HCT116 (cell line): ENCODE measurements at places on chromosomes 1 and 21. TPM values are rescaled to one million over a fixed set of nuclear protein-coding genes. Genes with fewer than 3 reads are reported as not detected.

DNA sequence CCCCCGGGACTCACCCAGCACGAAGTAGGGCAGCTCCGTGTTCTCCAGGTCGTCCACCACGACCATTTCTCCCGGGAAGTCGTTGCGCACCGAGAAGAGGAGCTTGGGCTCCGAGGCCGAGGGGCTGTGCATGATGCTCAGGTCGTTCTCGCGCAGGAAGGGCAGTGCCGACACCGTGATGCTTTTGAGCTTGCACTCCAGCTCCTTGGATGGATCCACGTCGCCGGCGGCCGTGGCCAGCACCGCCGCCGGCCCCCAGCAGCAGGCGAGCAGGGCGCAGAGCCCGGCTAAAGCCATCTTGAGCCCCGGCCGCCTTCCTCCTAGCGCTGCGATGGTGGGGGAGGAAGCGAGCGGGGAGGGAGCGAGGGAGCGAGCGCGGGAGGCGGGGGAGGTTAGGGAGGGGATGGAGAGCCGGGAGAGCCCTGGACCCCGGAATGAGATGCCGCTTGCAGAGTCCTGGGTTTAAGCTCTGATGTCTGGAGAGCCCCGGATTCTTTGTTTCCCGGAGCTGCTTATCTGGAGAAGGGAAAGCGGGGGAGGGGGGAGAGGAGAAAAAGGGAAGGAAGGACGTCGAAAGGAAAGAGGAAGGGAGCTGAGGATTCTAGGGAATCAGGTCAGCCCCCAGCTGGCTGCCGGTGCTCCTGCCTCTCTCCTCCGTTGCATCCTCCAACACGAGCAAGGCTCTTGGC, at the start of gene ASTN1:
ASTN1 (minus strand) TSS at position 333 of the 689 bp plus-strand sequence; CDS start at position 297, 36 bp downstream.
- DNase-seq: no peak
- no peak within 1 kb of the TSS for H3K27ac ChIP-seq
- no peaks in the 10 kb centered on the region for H3K36me3 ChIP-seq
- H3K4me1 ChIP-seq: no peaks in the 10 kb centered on the region
- no peak within 1 kb of the TSS for H3K4me3 ChIP-seq

GRCh38 chr1:173206816-173207568, at the start of gene TNFSF4:
TNFSF4 (minus strand) TSS chr1:173207331; CDS start chr1:173207176, 155 bp downstream.
- no peaks in the 10 kb centered on the region for H3K27me3 ChIP-seq
- DNase-seq: no peak
- no peak within 1 kb of the TSS; the same call in 1 of the 2 replicates for H3K27ac ChIP-seq
- H3K4me1 ChIP-seq: peaks cover 23% of the 10 kb centered on the region
- H3K4me3 ChIP-seq: no peak within 1 kb of the TSS
- no peaks in the 10 kb centered on the region for H3K36me3 ChIP-seq

DNA sequence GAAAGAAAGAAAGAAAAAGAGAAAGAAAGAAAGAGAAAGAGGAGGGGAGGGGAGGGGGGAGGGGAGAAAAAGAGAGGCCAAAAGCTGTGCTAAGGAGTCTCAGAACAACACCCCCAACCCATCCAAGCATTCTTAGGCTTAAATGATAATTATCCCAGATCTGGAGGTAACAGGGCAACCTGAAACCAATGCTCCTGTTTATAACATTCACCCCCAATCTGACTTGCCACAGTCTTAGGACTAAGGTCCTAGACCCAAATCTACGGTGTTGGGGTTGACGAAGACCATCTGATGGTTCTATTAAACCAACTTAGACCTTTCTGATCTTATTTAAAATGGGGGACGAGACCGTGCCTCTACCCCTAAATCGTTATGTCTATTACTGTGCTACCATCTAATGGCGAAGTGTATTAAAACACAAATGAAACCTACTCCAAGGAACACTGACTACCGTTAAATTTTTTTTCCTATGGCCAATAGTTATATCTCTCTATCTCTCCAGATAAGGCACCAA, 119.3 kb upstream of the CDC42BPA start:
- H3K4me1 ChIP-seq: no peaks in the 10 kb centered on the region; the same call in 1 of the 2 replicates
- H3K27ac ChIP-seq: no peak overlapping the region
- peak; percentile 55 for DNase-seq
- H3K36me3 ChIP-seq: no peaks in the 10 kb centered on the region
- peak overlapping the region; percentile 33 for H3K4me3 ChIP-seq

DNA sequence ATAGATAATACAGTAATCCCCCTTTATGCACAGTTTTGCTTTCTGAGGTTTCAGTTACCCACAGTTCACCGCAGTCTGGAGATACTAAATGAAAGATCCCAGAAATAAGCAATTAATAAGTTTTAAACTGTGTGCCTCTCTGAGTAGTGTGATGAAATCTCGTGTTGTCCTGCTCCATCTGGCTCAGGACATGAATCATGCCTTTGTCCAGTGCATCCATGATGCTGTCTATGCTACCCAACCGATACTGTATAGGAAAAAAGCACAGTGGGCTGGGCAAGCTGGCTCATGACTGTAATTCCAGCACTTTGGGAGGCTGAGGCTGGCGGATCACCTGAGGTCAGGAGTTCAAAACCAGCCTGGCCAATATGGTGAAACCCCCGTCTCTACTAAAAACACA, 85.0 kb upstream of the SLC2A1 start:
- no peaks in the 10 kb centered on the region for H3K27me3 ChIP-seq
- DNase-seq: no peak
- no peaks in the 10 kb centered on the region for H3K4me1 ChIP-seq
- H3K36me3 ChIP-seq: no peaks in the 10 kb centered on the region
- H3K4me3 ChIP-seq: no peak overlapping the region

- H3K27ac ChIP-seq: no peak overlapping the region
- no peak for DNase-seq
- no peaks in the 10 kb centered on the region for H3K4me1 ChIP-seq
- no peaks in the 10 kb centered on the region for H3K36me3 ChIP-seq
- H3K27me3 ChIP-seq: no peaks in the 10 kb centered on the region
- no peak overlapping the region for H3K4me3 ChIP-seq
These were observed 1598.9 kb downstream of the PLA2G4A start for GRCh38 chr1:188427642-188428041.

GRCh38 chr1:83857103-83857502, 141.8 kb downstream of the TTLL7 start:
- H3K36me3 ChIP-seq: no peaks in the 10 kb centered on the region
- no peaks in the 10 kb centered on the region for H3K27me3 ChIP-seq
- no peak overlapping the region for H3K4me3 ChIP-seq
- no peak for DNase-seq

GRCh38 chr1:206059355-206059915, 6.5 kb downstream of the RHEX start:
- H3K27me3 ChIP-seq: no peaks in the 10 kb centered on the region
- no peak overlapping the region for H3K4me3 ChIP-seq
- H3K4me1 ChIP-seq: no peaks in the 10 kb centered on the region
- H3K36me3 ChIP-seq: no peaks in the 10 kb centered on the region
- DNase-seq: no peak

DNA sequence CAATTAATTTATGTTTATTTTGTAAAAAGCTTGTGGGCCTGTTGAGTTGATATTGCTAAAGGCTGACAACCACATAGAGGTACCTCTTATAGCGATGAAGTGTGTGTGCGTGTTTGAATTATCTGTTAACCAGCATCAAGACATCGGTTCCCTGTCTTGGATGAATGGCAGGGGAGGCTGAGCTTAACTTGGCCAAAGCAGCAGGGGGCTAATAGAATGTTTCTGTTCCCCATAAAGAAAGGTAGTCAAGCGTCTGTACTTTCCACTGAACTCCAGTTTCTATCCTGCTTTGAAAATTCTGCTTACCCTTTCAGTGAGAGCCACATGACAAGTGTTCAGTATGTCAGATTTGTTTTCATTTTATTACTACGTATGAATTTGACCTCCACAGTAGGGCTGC, 63.0 kb downstream of the ROR1 start:
- no peak for DNase-seq
- no peaks in the 10 kb centered on the region for H3K36me3 ChIP-seq
- H3K4me1 ChIP-seq: no peaks in the 10 kb centered on the region
- no peak overlapping the region for H3K27ac ChIP-seq
- H3K4me3 ChIP-seq: no peak overlapping the region
- no peaks in the 10 kb centered on the region for H3K27me3 ChIP-seq

GRCh38 chr1:47175227-47175934, 14.5 kb downstream of the PDZK1IP1 start:
- H3K27ac ChIP-seq: no peak overlapping the region
- peak; percentile 56 for DNase-seq
- no peaks in the 10 kb centered on the region for H3K36me3 ChIP-seq
- H3K4me3 ChIP-seq: no peak overlapping the region
- no peaks in the 10 kb centered on the region for H3K27me3 ChIP-seq

- H3K4me3 ChIP-seq: no peak overlapping the region
- no peak for DNase-seq
- no peaks in the 10 kb centered on the region for H3K36me3 ChIP-seq
- no peaks in the 10 kb centered on the region for H3K4me1 ChIP-seq
- H3K27ac ChIP-seq: no peak overlapping the region
These were observed 45.0 kb upstream of the AIM2 start for GRCh38 chr1:159121526-159121925.

- DNase-seq: no peak
- 0 out of 2 replicates have a peak, but pooled peaks cover 4% of the 10 kb centered on the region for H3K36me3 ChIP-seq
- H3K27ac ChIP-seq: no peak overlapping the region
- no peaks in the 10 kb centered on the region for H3K27me3 ChIP-seq
- H3K4me1 ChIP-seq: no peaks in the 10 kb centered on the region
- no peak overlapping the region for H3K4me3 ChIP-seq
These were observed 54.5 kb downstream of the CD34 start for GRCh38 chr1:207856276-207857023.

DNA sequence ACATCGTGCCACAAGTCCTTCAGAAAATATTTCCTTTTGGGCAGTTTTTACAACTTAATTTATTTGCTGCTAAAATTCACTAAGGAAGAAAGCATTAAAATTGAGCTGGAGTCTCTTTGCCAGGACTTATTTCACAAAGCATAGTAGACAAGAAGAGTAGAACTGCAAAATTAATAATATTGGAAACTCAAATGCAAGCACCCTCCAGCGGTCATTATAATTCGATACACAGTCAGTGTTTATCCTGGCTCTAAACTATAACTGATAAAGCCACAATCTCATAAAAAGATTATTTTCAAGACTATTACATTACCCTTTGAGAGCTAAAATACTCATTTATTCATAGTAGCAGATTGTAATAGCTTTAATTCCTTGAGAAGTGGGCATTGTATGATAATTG, 655.4 kb downstream of the RWDD3 start:
- H3K36me3 ChIP-seq: no peaks in the 10 kb centered on the region
- H3K4me3 ChIP-seq: no peak overlapping the region
- H3K27me3 ChIP-seq: no peaks in the 10 kb centered on the region
- H3K4me1 ChIP-seq: no peaks in the 10 kb centered on the region

DNA sequence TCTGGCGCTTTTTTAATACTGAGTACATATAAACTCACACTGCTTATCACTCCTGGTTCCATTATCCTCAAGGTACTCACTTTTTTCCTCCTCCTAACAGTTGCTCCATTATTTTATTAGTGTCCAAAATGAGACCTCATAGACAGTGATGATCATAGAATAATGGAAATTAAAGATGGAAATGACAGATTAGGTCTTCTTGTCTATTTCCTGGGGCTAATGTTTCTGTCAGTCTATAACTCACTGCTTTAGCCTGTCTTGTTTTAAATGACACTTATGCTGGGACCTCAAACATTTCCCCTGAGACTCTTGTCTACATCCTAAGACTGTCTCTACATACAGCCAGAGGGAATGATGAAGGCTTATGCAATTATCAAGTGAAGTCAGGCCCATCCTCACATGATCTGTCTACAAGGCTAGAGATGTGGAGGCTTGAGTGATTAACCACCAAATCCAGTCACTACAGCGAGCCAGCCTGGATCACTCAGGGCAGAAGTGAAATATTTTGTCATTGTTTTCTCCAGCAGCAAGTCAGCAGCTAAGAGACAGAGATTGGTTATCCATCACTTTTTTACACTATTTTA, 152.1 kb downstream of the ASTN1 start:
- no peak overlapping the region for H3K4me3 ChIP-seq
- peaks cover 5% of the 10 kb centered on the region for H3K27me3 ChIP-seq
- no peak for DNase-seq
- H3K4me1 ChIP-seq: no peaks in the 10 kb centered on the region
- no peaks in the 10 kb centered on the region for H3K36me3 ChIP-seq

DNA sequence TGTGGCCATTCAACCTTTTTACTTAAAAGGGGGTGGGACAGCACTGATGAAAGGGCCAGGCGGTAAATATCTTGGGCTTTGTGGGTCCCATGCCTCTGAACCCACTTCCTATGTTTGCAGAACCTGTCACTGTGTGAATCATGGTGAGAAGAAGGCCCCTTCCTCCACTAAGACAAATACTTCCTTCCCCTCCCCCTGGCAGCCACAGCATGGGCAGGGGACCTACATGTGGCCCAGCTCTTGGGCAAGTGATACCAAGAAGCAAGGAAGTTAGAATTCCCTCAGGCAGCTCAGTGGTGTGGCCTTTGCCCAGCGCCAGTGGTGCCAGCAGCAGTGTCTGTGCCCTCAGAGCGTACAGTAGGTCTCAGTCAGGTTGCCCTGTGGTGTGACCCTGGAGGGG, 168.6 kb downstream of the TRIM33 start:
- DNase-seq: no peak
- no peaks in the 10 kb centered on the region for H3K27me3 ChIP-seq
- no peak overlapping the region for H3K4me3 ChIP-seq
- H3K27ac ChIP-seq: no peak overlapping the region
- no peaks in the 10 kb centered on the region for H3K36me3 ChIP-seq

CD1D gene
- not detected for total RNA-seq

OR2M3 gene
- not detected for total RNA-seq

TBCE gene
- total RNA-seq: 20.8 TPM

ZFP69B gene
- 0.27 TPM for total RNA-seq

RAB13 gene
- 93.6 TPM for total RNA-seq

DMBX1 gene
- total RNA-seq: 4.3 TPM

RPE65 gene
- not detected for total RNA-seq

LCE1C gene
- total RNA-seq: not detected
